ENCODE measurements at places on chromosomes 6 and 20.

GRCh38 chr6:24329022-24329421 lies 28.8 kb downstream of the DCDC2 start:
- no peak for DNase-seq

- DNase-seq, result no peak
Observed at GRCh38 chr6:157066781-157067491, 256.4 kb downstream of the TMEM242 start.

DNA sequence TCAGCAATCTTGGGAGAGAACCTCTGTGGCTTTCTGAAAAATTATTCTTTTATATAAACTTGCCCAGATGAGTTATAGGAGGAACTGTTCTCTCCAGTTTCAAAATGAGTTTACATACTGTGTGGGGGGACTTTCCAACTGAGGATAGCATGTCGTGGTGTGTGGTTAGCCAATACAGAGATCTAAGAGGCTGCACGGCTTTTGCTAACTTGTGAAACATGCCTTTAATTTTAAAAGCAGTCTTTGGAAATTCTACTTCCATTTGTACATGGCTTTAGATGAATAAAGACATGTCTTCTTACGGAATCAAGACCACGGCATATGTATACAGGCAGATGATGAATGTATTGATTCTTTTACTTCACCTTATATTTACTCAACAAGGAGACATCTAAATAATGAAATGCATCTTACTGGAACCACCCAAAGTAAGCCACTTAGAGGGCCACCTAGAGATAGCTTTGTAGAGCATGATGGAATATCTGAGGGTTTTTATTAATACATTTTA lies 39.8 kb downstream of the HIVEP1 start:
- DNase-seq, result peak; percentile 27

- DNase-seq, result no peak
Observed at GRCh38 chr20:11891077-11891775, 26.5 kb upstream of the BTBD3 start.

GRCh38 chr20:32470940-32471339 lies 112.8 kb downstream of the ASXL1 start:
- DNase-seq, result no peak

DNA sequence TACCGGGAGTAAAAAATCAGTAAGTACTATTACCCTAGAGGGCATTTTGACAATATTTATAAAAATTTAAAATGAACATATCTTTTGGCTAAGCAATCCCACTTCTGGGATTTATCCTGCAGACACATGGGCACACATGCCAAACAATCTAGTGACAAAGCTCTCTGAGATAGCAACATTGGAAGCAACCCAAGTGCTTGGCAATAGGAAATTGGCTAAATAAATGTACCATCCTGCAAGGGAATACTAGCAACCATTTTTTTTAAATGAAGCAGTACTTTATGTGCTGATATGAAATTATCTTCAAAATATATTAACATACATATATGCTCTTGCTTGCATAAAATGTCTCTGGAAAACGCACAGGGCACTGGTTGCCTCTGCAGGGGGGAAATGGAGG lies 133.8 kb downstream of the SNX5 start:
- no peak for DNase-seq

- no peak for DNase-seq
Observed at GRCh38 chr6:134983823-134984222, 33.9 kb upstream of the ALDH8A1 start.
